ENCODE measurements at places on chromosomes 13 and 19.

DNA sequence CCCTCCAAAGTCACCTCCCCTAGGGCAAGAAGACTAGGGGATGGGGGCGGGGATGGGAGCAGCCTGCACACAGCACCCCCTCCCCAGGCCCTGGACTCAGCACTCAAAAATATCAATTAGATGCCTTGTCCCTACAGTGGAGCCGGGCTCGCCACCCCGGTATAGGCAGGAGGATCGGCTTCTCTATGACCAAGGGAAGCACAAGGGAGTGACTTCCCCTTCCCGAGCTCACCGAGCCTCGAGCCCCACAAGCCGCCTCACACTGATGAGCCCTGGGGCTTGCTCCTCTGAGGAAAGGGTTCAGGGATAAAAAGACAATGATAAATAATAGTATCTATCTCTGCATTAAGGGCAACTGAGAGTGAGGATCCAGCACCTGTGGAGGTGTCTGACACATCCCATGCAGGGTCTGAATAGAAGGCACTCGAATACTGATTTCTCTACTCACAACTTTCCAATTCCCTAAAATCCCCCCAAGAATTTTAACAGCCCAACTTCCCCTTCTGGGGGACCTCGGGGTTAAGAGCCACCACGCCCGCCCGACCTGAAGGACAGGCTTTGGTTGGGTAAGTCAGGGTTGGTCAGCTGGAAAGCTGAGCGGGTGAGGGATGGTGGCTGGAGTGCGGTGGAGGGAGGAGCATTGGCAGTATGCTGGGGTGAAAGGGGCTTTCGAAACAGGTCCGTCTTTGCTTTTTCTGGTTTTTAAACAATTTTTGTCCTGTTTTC lies 51.3 kb downstream of the STK24 start:
- no peak for DNase-seq

- DNase-seq, result no peak
Observed at GRCh38 chr13:77033717-77034302, 6.9 kb upstream of the FBXL3 start.

DNA sequence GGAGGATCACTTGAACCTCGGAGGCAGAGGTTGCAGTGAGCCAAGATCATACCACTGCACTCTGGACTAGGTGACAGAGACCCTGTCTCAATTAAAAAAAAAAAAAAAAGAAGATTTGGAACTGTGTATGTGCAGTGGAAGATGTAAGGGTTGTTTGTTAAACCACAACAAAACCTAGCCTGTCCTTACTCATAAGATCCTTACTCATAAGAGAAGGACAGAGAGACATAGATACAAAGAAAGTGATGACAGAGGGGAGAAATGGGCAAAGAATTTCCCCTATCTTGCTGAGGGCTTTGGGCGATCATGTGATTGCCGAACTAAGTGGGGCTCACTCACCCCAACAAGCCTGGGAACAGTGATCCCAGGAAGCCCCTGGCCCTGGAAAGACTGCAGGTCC lies 7.9 kb downstream of the ITPKC start:
- no peak for DNase-seq

- no peak for DNase-seq
Observed at GRCh38 chr19:45814851-45815480, at the start of gene RSPH6A. TSS of gene RSPH6A (minus strand) at chr19:45815308. CDS start at chr19:45815176, 132 bp downstream.

GRCh38 chr19:7535998-7536695 lies 630 bp downstream of the PNPLA6 start:
- no peak for DNase-seq

DNA sequence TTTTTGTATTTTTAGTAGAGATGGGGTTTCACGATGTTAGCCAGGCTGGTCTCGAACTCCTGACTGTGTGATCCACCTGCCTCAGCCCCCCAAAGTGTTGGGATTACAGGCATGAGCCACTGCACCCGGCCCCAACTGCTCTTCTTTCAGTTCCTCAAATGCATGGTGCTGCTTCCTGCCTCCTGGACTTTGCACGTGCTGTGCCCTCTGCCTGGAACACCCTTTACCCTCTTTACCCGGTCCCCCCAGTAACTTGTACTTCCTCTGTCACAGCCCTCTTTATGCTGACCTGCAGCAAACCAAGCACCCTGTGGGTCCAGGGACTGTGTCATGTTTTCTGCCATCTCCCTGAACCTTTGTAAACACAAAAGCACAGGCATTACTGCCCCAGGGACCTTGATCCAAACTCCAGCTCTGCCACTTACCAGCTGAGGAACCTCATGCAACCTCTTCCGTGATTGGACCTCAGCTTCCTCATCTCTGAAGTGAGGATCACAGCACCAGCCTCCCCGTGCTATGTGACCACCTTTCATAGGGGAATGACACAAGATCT lies 3.8 kb downstream of the BLVRB start:
- no peak for DNase-seq

DNA sequence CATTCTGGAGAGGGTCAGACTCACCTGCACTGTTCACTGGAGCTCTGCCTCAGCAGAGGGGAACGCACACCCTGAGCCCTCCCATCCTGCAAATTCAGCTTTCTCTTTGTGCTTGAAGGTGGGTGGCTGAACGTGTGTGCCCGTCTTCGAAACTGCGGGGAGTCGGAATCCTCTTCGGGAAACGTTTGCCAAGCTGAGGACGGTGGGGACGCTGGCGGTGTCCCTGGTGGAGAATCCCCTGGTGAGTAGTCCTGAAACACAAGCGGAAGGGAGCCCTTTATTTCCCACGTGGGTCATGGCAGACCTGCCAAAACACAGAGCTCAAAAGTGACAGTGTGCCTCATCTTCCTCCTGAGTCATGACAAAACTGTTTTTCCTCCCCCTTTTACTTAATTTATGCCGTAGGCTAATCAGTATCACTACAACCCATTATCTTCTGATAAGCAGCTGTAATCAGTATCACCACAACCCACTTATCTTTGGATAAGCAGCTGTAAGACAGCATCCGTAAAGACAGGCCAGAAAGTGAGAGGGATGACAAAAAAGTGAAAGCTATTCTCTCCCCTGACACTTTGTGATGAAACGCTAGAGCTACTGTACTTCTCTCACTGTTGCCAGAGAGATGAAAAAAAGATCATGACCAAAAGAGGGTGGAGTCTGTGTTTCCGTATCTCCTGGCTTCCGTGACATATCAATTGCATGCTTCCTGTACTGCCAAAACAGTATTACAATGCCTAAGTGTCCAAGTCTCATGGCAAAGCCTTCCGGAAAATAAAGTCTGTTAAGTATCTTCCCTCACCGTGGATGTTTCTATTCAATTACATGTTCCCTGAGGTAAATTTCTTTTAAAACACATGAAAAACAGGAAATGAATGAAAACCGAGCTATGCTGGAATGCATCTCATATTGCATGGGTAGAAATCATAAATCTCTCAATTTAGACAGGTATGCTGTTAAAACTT lies 155.5 kb downstream of the TBC1D4 start:
- peak; percentile 56 for DNase-seq

DNA sequence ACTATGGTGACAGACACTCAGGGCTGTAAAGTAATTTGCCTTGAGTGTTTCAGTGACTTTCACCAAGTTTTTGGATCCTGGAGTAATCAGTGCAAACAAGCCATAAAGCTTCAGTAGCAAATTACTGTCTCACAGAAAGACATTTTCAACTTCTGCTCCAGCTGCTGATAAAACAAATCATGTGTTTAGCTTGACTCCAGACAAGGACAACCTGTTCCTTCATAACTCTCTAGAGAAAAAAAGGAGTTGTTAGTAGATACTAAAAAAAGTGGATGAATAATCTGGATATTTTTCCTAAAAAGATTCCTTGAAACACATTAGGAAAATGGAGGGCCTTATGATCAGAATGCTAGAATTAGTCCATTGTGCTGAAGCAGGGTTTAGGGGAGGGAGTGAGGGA lies 9.4 kb downstream of the ARGLU1 start:
- no peak for DNase-seq

GRCh38 chr13:113001241-113002140 lies 32.5 kb downstream of the MCF2L start:
- DNase-seq, result no peak

- no peak for DNase-seq
Observed at GRCh38 chr13:35279500-35279899, 197.0 kb downstream of the MAB21L1 start.

DNA sequence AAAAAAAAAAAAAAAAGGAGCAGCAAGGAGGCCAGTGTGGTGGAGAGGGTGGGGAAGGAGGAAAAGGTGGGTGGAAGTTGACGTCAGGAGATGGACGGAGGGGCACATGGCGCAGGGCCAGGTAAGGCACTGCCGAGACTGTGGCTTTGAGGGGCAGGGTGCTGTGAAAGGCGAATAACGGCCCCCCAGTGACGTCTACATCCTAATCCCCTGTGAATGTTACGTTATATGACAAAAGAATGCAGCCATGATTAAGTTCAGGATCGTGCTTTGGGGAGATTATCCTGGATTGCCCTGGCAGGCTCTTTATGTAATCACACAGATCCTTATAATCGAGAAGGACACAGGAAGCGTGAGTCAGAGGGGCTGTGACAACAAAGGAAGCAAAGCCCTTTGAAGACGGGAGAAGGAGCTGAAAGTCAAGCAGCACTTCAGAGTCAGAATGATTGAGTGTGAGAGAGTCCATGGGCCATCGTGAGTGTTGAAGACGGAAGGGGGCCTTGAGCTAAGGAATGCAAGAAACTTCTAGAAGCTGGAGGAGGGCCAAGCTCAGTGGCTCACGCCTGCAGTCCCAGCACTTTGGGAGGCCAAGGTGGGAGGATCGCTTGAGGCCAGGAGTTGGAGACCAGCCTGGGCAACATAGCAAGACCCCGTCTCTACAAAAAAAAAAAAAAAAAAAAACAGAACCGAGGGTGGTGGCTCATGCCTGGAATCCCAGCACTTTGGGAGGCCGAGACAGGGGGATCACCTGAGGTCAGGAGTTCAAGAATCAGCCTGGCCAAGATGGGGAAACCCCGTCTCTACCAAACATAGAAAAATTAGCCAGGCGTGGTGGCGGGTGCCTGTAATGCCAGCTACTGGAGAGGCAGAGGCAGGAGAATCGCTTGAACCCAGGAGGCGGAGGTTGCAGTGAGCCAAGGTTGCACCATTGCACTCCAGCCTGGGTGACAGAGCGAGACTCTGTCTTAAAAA lies 13.8 kb upstream of the CEACAM16 start:
- DNase-seq, result no peak

GRCh38 chr13:48595431-48596429 lies 58.0 kb upstream of the CYSLTR2 start:
- peak; percentile 24 for DNase-seq

DNA sequence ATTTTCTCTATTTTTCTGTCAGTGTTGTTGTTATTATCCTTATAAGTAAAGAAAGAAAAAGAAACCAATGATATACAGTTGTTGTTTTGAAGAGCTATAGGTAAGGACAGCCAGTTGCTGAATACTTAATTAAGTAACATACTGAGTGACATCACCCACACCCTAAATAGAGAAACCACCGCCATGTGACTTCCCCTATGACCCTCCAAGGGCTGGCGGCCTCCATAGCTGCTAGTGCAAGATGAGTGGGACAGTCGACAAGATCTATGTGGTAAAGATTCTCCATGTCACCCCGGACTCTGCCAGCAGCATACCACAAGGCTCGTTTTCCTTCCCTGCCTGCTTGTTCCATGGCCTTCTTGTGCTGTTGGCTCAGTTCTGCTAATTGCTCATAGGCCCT lies 221.1 kb downstream of the DNAJC15 start:
- no peak for DNase-seq

- no peak for DNase-seq
Observed at GRCh38 chr19:16698914-16699313, 20.7 kb upstream of the NWD1 start.

Data from stimulated activated CD4-positive, alpha-beta T cell treated with anti-CD3 and anti-CD28 coated beads, Interleukin-12 subunit alpha, Interleukin-12 subunit beta, amount 100 ng/mL, for 24 hours (primary cell).